ENCODE measurements at places on chromosomes 13 and 19.

- no peak for DNase-seq
Observed at GRCh38 chr13:44576351-44577235, 463 bp upstream of the TSC22D1 start.

- no peak for DNase-seq
Observed at GRCh38 chr19:47702671-47703070, 10.6 kb upstream of the EHD2 start.

DNA sequence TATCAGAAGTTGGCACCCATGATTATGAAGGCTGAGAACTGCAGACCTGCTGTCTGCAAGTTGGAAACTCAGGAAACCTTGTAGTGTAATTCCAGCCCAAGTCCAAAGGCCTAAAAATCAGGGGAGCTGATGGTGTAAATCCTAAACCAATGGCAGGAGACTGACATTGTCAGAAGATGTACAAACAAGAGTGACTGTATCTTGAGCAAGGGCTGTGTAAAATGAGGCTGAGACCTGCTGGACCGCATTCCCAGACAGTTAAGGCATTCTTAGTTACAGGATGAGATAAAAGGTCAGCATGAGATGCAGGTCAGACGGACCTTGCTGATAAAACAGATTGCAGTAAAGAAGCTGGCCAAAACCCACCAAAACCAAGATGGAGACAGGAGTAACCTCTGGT, 147.7 kb downstream of the COG6 start:
- DNase-seq: no peak

DNA sequence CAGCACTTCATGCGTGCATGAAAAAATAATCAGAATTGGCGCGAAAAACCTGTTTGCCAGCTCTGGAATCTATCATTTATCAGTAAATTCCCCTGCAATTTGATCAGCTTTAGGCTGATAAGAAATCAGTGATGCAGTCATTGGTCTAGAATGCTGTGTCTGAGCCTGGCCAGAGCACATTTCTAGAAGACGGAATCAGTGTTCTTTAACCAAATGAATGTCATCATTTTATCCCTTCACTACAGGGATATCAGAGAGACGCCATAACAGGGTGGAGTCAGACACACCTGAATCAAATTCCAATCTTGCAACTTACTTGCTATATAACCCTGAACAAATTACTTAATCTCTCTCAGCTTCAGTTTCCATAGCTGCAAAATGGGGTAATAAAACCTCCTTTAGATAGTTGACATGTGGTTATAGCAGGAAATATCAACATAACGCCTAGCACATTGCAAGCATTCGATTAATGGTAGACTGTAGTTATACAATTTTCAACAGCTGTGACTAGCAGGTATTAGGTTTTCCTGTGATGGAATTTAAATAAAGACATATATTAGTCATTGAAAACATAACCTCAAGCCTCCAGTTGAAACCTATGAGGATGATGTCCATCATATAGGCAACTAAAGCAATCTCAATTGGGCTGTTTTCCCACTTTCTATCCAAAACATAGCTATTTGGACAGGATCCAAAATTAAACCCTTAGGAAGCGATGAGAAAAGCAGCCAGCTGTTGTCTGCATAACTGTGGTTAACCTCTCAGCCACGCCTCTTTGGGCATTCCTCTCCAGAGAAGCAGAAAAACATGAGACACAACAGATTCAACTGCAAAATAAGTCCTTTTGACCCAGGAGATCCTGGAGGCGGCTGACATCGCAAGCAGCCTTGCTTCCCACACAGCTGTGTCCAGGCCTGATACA, 51.6 kb upstream of the UBL3 start:
- DNase-seq: peak; percentile 97

GRCh38 chr13:38657191-38657590, 29.7 kb upstream of the FREM2 start:
- peak; percentile 56 for DNase-seq

GRCh38 chr13:49711218-49711863, 20.1 kb upstream of the EBPL start:
- DNase-seq: peak; percentile 93

DNA sequence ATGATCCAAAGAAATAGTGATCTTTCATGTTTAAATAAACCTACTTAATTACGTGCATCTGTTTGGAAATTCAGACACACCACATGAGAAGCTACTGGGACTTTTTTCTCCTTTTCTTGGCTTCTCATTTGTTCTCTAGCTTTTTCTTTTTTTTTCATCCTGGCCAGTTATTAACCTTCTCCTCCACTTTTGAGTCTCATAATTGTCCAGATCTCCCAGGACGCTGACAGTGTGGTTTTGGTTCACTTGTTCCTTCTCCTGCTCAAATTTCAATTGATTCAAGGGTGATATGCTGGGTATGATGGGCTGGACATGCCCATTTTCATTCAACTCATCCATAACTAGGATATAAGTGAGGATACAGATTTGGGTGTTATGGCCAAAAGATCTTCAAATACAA, 152.3 kb downstream of the TM9SF2 start:
- DNase-seq: no peak

GRCh38 chr19:21256722-21257121, 72.5 kb downstream of the ZNF708 start:
- DNase-seq: peak; percentile 12

DNA sequence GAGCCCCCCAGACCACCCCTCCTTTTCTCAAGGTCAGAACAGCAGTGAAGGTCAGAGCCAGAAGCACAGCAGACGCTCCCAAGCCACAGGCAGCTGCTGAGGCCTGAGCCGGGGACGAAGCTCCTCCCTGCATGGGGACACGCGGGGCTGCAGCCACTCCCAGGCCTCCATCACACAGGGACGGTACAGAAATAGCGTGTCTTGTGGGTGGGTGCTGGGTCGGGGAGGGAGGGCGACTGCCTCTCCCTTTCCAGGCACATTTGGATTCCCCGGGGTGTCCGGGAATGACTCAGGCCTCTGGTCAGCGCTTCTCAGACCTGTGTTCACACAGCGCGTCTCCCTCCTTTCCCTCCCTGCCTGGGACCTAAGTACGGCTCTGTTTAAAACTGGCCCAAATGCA, 33.2 kb downstream of the RASA3 start:
- peak; percentile 95 for DNase-seq

DNA sequence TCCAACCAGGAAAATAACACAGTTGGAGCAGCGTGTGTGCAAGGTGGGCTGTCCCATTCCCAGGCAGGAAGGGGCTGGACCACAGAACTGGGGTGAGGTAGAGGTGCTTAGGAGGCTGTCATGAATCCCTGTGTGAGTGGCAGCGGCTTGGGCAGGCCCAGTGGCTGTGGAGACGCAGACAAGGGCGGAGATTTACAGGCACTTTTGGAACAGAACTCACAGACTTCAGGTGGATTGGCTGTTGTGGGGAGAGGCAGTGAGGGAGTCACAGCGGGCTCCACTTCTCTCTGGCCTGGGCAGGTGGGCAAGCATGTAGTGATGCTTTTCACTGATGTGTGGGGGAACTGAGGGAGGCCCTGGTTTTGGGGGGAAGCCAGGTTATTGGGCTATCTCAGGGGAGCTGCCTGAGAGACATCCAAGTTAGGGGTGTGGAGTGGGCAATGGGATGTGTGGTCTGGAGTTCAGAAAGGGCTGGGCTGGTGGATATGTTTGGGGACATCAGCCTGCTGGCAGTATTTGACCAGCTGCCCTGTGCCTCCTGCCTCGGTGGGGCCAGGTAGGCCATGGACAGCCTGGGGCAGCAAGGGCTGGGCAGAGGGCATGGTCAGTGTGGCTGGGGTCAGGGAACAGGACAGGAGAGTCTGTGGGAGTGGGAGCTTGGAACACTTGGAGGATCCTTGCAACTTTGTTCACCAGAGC, 27.0 kb upstream of the ZNF492 start:
- DNase-seq: no peak

DNA sequence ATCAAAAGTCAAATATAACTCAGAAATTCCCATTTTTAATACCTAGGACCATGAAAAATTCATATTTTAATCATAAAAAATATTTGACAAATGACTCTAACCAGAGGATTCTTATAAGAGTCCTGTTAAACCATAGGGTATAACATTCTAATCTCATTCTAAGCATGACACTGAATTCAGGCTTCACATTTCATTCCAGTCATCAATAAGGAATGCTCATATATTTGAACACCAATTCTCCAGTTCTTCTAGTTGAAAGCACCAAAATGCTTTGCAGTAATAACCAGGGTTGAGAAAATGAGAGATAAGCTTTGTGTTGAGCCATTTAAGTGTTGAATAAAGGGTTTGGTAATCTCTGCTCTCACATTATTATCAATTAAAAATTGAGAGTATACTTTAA, 147.5 kb downstream of the VWA8 start:
- peak; percentile 30 for DNase-seq

- no peak for DNase-seq
Observed at GRCh38 chr19:5338656-5339197, 1.9 kb downstream of the PTPRS start.

GRCh38 chr13:111967572-111968201, 99.3 kb upstream of the SOX1 start:
- no peak for DNase-seq

GRCh38 chr13:105920370-105920769, 615.1 kb downstream of the EFNB2 start:
- DNase-seq: peak; percentile 95

GRCh38 chr13:64697226-64697625, 2532.9 kb downstream of the PCDH9 start:
- no peak for DNase-seq

DNA sequence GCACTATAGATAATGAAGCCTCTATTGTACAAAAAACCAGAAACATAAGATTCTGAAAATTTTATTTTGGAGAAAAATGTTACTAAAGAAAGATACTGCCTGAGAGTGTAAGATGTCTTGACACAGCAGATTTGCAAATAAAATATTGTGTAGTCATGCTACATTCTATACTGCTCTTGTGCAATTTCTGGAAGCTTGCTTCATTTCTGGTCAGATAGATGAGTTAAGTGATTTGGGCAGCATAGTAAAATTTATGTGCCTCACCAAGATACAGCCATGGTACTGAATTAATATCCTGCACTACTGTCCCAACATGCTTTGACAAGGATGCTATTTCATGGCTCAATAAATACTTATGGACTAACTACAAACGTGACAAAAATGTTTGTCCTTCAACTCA, 55.1 kb upstream of the STARD13 start:
- DNase-seq: peak; percentile 63

- DNase-seq: no peak
Observed at GRCh38 chr19:41928221-41928683, at the start of gene ERFL. Gene ERFL (minus strand): TSS chr19:41928449. CDS start chr19:41912919, 15,530 bp downstream.

GRCh38 chr13:99301056-99301838, 6.0 kb downstream of the GPR183 start:
- no peak for DNase-seq

DNA sequence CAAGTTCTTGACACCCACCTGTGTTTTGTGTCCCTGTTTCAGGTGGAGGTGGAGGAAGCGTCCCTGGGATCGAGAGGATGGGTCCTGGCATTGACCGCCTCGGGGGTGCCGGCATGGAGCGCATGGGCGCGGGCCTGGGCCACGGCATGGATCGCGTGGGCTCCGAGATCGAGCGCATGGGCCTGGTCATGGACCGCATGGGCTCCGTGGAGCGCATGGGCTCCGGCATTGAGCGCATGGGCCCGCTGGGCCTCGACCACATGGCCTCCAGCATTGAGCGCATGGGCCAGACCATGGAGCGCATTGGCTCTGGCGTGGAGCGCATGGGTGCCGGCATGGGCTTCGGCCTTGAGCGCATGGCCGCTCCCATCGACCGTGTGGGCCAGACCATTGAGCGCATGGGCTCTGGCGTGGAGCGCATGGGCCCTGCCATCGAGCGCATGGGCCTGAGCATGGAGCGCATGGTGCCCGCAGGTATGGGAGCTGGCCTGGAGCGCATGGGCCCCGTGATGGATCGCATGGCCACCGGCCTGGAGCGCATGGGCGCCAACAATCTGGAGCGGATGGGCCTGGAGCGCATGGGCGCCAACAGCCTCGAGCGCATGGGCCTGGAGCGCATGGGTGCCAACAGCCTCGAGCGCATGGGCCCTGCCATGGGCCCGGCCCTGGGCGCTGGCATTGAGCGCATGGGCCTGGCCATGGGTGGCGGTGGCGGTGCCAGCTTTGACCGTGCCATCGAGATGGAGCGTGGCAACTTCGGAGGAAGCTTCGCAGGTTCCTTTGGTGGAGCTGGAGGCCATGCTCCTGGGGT, 16.7 kb downstream of the PRAM1 start:
- DNase-seq: no peak

- no peak for DNase-seq
Observed at GRCh38 chr13:21481359-21481758, 22.3 kb upstream of the ZDHHC20 start.

- no peak for DNase-seq
Observed at GRCh38 chr19:46551164-46551563, 50.0 kb upstream of the CALM3 start.

DNA sequence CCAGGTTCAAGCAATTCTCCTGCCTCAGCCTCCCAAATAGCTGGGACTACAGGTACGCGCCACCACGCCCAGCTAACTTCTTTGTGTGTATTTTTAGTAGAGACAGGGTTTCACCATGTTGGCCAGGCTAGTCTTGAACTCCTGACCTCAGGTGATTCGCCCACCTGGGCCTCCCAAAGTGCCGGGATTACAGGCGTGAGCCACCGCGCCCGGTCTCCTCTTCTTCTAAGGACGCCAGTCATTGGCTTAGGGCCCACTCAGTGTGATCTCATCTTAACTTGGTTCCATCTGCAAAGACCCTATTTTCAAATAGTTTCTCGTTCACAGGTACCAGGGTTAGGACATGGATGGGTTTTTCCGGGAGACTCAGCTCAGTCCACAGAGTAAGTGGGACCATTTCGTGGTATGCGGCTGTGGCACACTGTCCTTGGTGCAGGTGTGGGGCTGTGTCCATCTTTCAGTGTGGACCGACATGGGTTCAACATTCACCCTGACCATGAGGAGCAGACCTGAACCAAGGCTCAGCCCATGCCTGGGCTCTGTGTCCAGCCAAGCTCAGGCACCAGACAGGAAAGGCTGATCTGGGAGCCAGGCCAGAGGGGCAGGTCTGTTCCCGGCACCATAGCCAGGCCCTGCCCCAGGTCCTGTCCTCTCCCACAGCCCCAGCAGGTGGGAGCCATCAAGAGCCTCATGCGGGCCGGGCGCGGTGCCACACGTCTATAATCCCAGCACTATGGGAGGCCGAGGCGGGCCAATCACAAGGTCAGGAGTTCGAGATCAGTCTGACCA, 2.8 kb upstream of the MKNK2 start:
- no peak for DNase-seq

DNA sequence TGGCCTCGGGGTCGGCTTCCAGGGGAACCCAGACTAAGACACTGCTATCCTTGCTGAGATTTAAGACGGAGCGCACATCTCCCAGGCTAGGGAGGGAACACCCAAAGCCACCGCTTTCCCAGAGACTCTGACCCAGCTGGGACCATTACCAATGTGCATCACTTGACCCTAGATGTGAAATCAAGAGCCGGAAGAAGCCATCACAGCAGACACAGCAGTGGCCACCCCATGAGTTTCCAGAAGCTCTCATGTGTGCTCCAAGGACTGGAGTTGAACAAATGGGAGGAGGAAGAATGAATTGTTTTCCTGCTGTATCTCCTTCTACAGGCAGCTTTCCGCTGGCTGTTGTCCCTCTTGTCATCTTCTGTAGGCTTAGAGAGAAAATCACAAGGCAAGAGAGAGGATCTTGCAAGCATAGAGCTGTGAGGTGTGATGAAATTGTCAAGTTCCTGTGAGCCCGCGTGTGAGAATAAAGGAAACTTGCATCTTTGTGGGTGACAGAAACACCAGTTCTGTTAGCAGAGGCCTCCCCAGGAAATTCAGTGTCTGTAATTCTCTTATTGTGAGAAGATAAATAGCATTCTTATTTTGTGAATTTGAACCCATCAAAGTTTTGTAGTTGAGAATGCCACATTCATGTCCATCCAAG, 711.8 kb downstream of the UQCRFS1 start:
- no peak for DNase-seq

Data from fibroblast of mammary gland (primary cell).